ENCODE measurements at places on chromosomes 13 and 19. TPM values are rescaled to one million over a fixed set of nuclear protein-coding genes. Genes with fewer than 3 reads are reported as not detected.
A peak's percentile ranks its signal among the peaks of the same experiment; 100 is the strongest.

- H3K27me3 ChIP-seq = no peaks in the 10 kb centered on the region
- H3K36me3 ChIP-seq = no peaks in the 10 kb centered on the region
- peak; percentile 76 for DNase-seq
- H3K4me3 ChIP-seq = no peak overlapping the region
- H3K27ac ChIP-seq = peak overlapping the region; percentile 17
- peaks cover 5% of the 10 kb centered on the region for H3K4me1 ChIP-seq
These were observed 7.7 kb upstream of the TBC1D4 start for GRCh38 chr13:75489502-75490263.

DNA sequence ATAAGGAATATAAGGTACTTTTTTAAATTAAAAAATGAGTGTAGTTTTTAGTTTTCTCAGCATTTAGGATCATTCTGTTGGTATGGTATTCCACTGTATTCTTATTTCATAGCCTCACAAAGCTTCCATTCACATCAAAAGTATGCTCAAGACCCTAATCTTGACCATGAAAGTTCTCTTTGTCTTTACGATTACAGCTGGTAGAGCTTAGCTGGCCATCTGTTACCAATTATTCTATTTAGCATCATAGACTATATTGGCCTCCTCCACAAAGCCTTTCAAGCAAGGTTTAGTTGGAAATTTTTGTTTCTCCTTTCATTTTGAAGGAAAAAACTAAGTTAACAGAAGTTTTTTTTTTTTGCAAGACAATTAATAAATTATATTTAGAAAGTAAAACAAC, 245.1 kb downstream of the KCTD12 start:
- H3K27ac ChIP-seq = no peak overlapping the region
- H3K4me3 ChIP-seq = no peak overlapping the region
- DNase-seq = no peak
- no peaks in the 10 kb centered on the region for H3K4me1 ChIP-seq
- no peaks in the 10 kb centered on the region for H3K36me3 ChIP-seq

DNA sequence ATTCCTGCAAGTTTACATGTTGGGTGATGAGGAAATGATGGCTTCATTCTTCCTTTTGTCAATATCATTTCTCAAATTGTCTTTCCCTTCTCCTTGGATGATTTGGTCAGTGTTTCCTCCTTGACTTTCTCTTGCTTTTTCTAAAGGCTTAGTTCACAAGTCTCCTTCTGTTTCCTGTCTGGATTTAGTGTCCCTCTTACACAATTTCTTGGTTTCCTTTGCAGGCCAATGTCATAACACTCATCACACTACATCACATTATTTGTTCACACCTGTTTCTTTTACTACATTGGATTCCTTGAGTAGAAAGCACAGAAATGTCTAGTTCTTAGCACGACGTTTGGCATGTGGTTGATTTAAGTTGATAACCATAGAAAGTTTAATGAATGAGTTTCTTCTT, 490.7 kb downstream of the TDRD3 start:
- DNase-seq = no peak
- no peak overlapping the region for H3K4me3 ChIP-seq
- no peaks in the 10 kb centered on the region for H3K27me3 ChIP-seq

- H3K27me3 ChIP-seq = no peaks in the 10 kb centered on the region
- H3K27ac ChIP-seq = peak overlapping the region; percentile 92
- DNase-seq = no peak
These were observed 574 bp downstream of the SH3GL1 start for GRCh38 chr19:4399812-4400134.

The VAV1 gene
- 65.4 TPM for total RNA-seq

The CEACAM16 gene
- not detected for total RNA-seq

GRCh38 chr13:50691681-50692263, 151.7 kb downstream of the DLEU7 start:
- H3K36me3 ChIP-seq = no peaks in the 10 kb centered on the region
- no peak overlapping the region for H3K27ac ChIP-seq
- no peak for DNase-seq
- H3K27me3 ChIP-seq = no peaks in the 10 kb centered on the region
- no peak overlapping the region for H3K4me3 ChIP-seq
- no peaks in the 10 kb centered on the region for H3K4me1 ChIP-seq

- H3K27me3 ChIP-seq = no peaks in the 10 kb centered on the region
- H3K36me3 ChIP-seq = no peaks in the 10 kb centered on the region
- H3K27ac ChIP-seq = no peak overlapping the region
- H3K4me1 ChIP-seq = no peaks in the 10 kb centered on the region
- H3K4me3 ChIP-seq = no peak overlapping the region
- DNase-seq = no peak
These were observed 22.5 kb downstream of the OR10H4 start for GRCh38 chr19:15971224-15971780.

DNA sequence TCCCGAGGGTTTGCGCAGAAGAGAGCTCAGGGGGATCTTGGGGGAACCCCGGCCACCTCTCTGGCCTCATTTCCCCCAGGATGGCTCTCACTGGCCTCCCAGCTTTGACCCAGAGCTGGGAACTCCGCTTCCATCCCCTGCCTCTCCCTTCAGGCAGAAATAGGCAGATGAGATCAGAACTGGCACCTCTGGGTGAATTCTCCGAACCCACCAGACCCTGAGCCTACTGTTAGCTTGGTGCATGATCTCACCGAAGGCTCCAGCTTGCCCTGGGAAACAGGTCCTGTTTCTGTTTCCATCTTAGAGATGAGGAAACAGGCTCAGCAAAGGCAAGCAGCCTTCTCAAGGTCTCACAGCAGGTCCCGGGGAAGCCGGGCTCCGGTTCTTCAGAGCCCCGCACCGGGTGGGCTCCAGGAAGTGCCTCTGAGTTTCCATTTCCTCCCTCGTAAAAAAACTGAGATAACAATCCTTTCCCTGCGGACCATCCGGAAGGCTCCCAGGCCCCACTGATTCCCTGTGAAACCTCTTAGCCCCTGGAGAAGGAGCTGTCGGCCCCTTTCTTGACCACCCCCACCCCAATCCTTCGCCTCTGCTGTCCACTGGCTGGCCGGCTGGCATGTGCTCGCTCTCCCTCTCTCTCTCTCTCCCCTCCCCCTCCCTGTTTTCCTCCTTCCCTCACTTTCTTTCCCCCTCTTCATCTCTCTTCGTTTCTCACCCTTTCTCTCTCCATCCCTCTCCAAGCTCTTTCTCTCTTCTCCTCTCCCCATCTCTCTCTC, 2.1 kb downstream of the NECTIN2 start:
- no peak overlapping the region for H3K27ac ChIP-seq
- no peak for DNase-seq
- H3K4me1 ChIP-seq = peaks cover 8% of the 10 kb centered on the region
- H3K36me3 ChIP-seq = no peaks in the 10 kb centered on the region

- no peaks in the 10 kb centered on the region for H3K27me3 ChIP-seq
- H3K36me3 ChIP-seq = no peaks in the 10 kb centered on the region
- no peak overlapping the region for H3K4me3 ChIP-seq
- no peak for DNase-seq
- H3K27ac ChIP-seq = no peak overlapping the region
These were observed 86.4 kb downstream of the RAB20 start for GRCh38 chr13:110475117-110475516.

The TMEM86B gene
- total RNA-seq = 8.3 TPM

The FAM216B gene
- total RNA-seq = not detected

DNA sequence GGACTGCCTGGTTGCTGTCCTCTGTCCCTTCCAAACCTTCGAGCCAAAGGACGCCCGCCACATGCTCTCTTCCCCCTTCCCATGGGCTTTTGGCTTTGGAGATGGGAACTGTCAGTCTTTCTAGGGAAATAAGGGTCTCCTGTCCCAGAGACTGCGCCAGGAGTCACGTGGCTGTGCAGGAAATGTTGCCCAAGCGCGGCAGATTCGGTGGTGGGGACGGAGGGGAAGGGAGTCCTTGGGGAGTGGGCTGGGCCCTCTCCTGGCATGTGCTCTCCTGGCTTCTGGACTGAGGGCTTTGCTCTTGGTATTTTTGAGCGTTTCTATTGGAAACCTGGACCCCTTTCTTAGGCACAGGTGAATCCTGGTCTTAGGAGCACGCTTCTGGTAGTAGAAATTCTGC, 103.2 kb downstream of the KDM4B start:
- no peak overlapping the region for H3K27ac ChIP-seq
- H3K27me3 ChIP-seq = no peaks in the 10 kb centered on the region
- no peaks in the 10 kb centered on the region for H3K36me3 ChIP-seq
- no peak overlapping the region for H3K4me3 ChIP-seq

- H3K36me3 ChIP-seq = no peaks in the 10 kb centered on the region
- no peaks in the 10 kb centered on the region for H3K4me1 ChIP-seq
- DNase-seq = no peak
- no peak overlapping the region for H3K27ac ChIP-seq
- no peaks in the 10 kb centered on the region for H3K27me3 ChIP-seq
These were observed 671.0 kb upstream of the SLITRK1 start for GRCh38 chr13:84553227-84553626.

The KCTD4 gene
- total RNA-seq = not detected

DNA sequence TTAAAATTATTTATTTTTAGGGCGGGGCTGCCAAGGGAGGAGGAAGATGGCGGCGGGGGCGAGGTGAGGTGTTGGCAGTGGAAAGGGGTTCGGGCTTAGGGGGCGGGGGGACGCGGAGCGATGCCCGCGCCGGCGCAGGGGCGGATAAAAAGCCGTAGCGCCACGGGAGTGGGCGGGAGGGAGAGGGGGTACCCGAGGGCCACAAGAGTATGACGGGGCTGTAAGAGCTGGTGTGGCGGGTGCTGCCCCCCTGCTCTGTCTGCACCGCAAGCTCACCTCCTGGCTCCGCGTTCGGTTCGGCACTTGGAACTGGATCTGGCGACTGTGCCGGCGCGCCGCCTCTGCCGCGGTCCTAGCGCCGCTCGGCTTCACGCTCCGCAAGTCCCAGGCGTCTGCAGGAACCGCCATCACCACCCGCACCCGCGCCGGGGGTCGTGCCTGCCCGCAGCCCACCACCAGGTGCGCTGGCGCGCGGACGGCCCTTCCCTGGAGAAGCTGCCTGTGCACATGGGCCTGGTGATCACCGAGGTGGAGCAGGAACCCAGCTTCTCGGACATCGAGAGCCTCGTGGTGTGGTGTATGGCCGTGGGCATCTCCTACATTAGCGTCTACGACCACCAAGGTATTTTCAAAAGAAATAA, 265.2 kb upstream of the SGCG start:
- no peaks in the 10 kb centered on the region for H3K27me3 ChIP-seq
- no peak overlapping the region for H3K27ac ChIP-seq
- no peaks in the 10 kb centered on the region for H3K4me1 ChIP-seq
- no peak for DNase-seq

DNA sequence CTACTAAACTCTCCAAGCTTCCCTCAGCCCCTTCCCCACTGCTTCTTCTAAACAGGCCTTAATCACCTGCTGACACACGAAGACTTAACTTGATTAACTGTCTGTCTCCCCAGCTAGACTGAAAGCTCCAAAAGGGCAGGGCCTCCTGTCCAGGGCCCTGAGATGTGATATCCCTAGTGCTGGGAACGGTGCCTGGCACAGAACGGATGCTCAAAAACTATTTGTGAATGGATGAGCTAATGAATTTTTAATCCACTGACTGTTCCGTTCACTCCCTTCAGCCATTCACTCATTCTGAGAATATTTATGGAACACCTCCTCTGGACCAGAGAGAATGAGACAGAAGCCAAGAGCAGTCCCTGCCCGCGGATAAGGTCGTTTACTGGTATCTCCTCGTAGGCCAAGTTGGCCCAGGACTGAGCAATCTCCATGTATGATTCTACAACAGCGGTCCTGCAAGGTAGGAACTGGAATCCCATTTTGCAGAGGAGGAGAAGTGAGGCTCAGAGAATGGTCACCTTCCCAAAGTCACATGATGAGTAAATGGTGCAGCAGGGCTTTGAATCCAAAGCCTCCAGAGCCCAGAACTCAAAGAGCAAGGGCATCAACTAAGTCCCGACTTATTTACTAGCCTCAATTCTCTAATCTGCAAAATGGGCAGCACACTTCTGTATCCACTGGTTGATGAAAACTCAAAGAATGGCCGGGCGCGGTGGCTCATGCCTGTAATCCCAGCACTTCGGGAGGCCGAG, 3.4 kb downstream of the DMWD start:
- peaks cover 14% of the 10 kb centered on the region for H3K4me1 ChIP-seq
- H3K27ac ChIP-seq = no peak overlapping the region
- no peaks in the 10 kb centered on the region for H3K27me3 ChIP-seq
- DNase-seq = no peak
- no peak overlapping the region for H3K4me3 ChIP-seq

DNA sequence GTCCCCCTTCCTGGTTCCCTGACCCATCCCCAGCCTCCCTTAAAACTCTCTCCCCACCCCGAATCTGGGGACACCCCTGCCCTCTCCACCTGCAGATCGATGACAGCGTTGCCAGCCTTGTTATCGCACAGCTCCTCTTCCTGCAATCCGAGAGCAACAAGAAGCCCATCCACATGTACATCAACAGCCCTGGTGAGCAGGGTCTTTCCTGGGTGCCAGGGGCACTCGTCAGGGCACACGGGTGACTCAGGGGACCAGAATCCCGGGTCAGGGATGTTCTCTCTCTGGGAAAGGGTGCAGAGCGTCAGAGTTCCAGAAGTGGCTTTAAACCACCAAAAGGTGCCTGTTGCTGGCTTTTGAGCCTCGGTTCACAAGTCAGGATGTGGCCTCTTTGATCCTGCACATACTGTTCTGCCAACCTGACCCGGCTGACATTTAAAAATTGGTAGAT, 1.0 kb downstream of the CLPP start:
- DNase-seq = no peak
- no peaks in the 10 kb centered on the region for H3K4me1 ChIP-seq
- H3K4me3 ChIP-seq = peak overlapping the region; percentile 99
- H3K27ac ChIP-seq = peak overlapping the region; percentile 76

The ZNF649 gene
- total RNA-seq = 7.3 TPM

DNA sequence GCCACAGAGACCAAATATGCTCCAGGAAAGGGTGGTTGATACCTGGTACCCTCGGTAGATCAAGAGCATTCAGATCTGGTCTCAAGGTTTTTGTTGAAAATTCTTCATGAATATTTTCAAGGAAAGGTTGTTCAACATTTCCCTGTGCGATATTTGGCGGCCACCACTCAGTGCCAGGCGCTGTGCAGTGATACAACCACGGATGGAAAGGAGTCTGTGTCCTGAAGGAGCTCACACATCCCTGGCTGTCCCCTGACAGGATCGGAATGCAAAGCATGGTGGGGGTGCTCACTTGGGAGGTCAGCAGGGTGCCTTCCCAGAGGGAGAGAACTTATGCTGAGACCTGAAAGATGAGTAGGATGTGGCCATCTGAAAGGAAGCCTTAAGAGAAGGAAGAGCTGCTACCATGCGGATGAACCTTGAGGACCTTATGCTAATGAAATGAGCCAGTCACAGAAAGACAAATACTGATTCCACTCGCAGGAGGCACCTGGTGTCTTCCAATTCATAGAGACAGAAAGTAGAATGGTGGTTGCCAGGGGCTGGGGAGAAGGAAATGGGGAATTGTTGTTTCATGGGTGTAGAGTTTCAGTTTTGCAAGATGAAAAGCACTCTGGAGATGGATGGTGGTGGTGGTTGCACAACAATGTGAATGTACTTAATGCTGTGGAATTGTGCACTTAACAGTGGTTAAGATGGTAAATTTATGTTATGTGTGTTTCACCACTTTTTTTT, 41.6 kb downstream of the HSPH1 start:
- H3K36me3 ChIP-seq = no peaks in the 10 kb centered on the region
- no peak overlapping the region for H3K27ac ChIP-seq
- H3K27me3 ChIP-seq = peaks cover 3% of the 10 kb centered on the region
- no peaks in the 10 kb centered on the region for H3K4me1 ChIP-seq
- no peak overlapping the region for H3K4me3 ChIP-seq

The NKPD1 gene
- total RNA-seq = 0.13 TPM
